Mucosa of gallbladder (tissue), 1 donor: ENCODE measurements at places on chromosomes 6 and 20. TPM values are rescaled to one million over a fixed set of nuclear protein-coding genes. Genes with fewer than 3 reads are reported as not detected.

CAP2 gene
- total RNA-seq, result 32.0 TPM

SIRPA gene
- total RNA-seq, result 53.4 TPM

GPR63 gene
- total RNA-seq, result 1.6 TPM

CYP24A1 gene
- total RNA-seq, result not detected

MYCT1 gene
- total RNA-seq, result 6.8 TPM

EDN3 gene
- 7.7 TPM for total RNA-seq

SEC23B gene
- total RNA-seq, result 69.3 TPM

GMPR gene
- total RNA-seq, result 10.4 TPM

TAAR5 gene
- total RNA-seq, result not detected

SKIC2 gene
- total RNA-seq, result 81.3 TPM

MRPS18B gene
- total RNA-seq, result 45.2 TPM

SYCP2 gene
- 9.5 TPM for total RNA-seq

LY86 gene
- total RNA-seq, result 7.0 TPM
